ENCODE measurements at places on chromosomes 4 and X.

GRCh38 chr4:105350859-105351490 is 122.9 kb downstream of the PPA2 start:
- DNase-seq = no peak

DNA sequence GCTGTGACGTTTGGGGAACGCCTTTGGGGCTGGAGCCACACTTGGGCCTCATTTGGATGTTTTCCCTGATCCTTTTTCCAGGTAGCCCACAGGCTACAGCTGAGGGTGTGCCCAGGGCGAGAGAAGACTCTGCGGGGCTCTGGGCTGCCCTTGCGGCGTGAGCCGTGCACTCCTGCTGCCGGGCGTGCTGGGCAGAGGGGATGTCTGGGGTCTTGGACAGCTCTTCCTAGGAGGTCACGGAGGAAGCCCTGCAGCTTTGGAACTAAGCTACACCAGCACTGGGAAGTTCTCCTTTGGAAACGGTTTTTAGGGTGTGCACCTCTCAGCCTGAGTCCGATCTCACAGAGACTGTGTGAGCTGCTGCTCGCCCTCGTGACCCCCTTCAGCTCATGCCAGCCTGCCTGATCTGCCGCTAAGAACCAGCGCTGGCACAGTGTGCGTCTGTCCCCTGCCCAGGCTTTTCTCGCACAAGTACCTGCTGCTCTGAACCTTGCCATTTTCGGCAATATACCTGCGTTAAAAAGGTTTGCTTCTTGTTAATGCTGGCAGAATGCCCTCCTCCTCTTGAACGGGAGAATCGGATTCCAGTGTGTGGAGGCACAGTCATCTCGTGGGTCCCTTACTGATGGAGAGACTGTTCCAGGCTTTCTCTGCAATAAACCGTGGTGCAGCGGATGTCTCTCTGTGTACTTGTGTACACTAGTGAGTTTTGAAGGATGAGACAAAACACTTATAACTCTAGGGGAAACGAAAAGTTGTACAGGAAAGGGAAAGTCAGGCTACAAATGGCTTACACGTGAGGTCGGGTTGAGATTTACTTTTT is 14.3 kb downstream of the MSANTD1 start:
- DNase-seq = no peak

DNA sequence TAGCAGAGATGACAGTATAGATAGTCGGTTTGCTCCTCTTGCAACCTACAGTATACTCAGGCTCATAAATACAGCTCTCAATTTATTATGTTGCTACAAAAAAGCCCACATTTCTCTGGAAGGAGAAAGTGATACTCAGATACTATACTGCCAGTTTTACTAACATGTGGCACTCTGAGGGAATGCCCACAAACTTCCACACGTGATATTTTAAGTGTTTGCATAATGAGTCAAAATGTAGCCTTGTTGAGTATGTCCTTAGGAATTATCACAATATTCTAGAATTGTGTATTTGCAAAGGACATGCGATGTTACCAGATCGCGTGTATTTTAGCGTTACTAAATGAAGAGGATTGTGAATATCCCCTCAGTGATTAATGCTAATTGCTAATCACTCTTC is 929.1 kb downstream of the STIM2 start:
- DNase-seq = no peak

GRCh38 chrX:138925330-138925729 is 213.8 kb upstream of the FGF13 start:
- DNase-seq = no peak

- no peak for DNase-seq
Measured at GRCh38 chrX:136694431-136695087, 46.6 kb downstream of the CD40LG start.

GRCh38 chrX:77640702-77641101 is 145.3 kb downstream of the ATRX start:
- DNase-seq = no peak

DNA sequence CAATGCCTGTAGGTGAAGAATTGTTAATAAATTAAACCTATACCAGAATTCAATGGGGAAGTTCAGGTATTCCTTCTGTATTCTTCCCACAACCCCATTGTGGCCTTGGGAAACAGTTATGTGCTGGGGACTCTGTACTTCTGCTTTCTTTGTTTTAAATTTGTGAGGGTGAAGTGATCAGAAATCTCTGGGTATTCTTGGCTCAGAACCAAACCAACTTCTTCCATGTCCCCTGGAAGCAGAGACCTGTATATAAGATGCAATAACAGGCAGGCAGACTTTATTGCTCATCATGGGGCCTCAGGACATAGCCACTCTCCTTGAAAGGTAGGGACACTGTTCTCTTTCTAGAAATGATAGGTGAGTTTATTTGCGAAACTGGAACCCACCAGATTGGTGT is 19.8 kb upstream of the USP27X start:
- DNase-seq = no peak

DNA sequence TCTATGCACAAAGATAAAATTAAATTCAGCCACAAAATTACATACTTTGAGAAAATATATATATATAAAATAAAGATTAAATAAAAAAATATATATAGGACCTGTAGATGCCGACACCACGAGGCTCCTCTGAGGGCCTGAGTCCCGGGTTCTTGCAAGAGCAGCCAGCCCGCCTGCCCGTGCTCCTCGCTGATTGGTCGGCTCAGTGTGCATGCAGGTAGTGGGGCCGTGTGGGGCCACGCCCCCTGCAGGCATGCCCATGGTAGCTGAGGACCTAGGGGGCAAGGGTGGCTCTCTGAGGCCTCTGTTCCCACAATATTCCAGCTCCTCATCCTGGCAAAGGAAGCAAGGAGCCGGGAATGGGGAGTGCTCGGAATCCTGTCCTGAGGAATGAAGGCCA is 80.5 kb upstream of the AMELX start:
- DNase-seq = no peak

DNA sequence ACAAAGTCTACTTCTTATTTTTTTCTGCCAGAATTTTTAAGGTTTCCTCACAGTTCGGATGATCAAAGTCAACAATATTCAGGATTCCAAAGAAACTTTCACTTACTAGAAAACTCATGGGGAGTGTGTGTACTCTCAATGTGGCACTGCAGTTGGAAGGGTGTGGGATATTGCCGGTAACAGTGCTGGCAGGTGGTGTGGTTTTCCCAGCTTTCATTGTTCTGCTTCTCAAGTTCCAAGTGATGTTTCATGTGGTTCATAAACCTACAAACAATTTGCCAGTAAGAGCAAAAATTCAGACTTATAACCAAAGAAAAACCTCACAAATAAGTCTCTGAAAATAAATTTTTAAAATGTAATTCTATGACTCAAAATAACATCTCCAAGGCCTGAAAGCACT is 39.8 kb downstream of the ZNF280C start:
- DNase-seq = no peak

DNA sequence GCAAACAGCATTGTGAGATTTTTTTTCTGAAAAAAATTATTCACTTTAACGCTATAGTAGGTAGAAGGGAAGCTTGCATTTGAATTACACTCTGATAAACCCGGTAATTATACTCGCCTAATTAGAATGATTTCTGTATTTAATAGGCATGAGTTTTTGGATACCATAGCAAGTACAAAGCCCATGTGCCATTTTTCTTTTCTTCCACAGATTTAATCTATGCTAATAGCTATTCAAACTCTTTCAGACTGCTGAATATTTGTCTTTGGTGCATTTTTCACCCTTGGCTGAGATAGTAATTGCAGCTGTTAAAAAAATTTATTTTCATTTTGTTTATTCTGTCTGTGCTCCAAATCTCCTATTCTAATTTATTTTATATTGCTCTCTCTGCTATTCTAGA is 113.0 kb downstream of the EGF start:
- no peak for DNase-seq

- DNase-seq = no peak
Measured at GRCh38 chr4:83237591-83237990, 47.0 kb downstream of the COQ2 start.

DNA sequence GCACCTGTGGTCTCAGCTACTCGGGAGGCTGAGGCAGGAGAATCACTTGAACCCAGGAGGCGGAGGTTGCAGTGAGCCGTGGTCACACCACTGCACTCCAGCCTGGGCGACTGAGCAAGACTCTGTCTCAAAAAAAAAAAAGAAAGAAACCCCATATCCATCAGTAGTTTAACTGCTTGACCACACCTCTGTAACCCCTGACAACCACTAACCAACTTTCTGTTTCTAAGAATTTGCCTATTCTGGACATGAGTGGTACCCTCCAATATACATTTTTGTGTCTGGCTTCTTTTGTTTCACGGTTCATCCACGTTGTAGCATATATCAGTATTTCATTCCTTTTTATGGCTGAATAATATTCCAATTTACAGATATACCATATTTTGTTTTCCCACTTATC is 9.1 kb downstream of the PPAT start:
- DNase-seq = no peak

DNA sequence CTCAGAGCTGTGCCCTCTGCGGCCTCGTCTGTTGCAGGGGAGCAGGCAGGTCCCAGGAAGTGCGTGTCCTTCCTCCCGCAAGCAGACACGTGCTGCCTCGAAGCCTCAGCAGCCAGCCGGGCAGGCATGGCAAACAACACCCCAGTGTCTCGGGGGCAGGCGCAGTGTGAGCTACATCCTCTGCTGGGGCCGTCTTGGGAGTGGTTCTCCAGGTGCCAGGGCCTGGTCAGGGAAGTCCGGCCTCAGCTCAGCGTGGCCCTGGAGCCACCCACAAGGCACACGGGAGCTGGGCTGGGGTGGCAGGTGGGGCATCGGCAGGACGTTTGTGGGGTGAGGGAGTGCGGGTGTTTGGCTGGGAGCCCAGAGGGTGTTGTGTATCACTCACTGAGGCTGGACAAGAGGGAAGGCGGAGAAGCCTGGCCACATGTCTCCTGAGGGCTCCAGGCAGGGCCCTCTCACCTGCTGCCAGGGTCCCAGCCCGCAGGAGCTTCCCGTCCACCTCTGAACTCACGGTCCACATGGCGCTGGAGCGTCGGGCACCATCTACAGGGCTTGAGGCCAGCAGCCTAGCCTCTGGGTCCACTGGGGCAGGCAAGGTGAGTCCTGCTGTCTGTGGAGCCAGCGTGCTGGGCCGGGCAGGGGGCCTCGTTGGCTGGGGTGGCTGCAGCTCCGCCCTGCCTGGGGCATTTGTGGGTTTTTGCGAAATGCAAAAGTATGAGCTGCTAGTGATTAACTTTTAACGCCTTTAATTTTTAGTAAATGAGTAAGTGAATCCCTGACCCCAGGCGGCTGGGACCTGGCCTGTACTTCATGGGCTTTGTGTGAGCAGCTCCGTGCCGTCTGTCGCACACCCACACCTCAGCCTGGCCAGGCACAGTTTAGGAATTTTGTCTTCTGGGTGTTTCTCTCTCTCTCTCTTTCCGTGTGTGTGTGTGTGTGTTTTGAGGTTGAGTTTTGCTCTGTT is 17.3 kb upstream of the UVSSA start:
- no peak for DNase-seq

DNA sequence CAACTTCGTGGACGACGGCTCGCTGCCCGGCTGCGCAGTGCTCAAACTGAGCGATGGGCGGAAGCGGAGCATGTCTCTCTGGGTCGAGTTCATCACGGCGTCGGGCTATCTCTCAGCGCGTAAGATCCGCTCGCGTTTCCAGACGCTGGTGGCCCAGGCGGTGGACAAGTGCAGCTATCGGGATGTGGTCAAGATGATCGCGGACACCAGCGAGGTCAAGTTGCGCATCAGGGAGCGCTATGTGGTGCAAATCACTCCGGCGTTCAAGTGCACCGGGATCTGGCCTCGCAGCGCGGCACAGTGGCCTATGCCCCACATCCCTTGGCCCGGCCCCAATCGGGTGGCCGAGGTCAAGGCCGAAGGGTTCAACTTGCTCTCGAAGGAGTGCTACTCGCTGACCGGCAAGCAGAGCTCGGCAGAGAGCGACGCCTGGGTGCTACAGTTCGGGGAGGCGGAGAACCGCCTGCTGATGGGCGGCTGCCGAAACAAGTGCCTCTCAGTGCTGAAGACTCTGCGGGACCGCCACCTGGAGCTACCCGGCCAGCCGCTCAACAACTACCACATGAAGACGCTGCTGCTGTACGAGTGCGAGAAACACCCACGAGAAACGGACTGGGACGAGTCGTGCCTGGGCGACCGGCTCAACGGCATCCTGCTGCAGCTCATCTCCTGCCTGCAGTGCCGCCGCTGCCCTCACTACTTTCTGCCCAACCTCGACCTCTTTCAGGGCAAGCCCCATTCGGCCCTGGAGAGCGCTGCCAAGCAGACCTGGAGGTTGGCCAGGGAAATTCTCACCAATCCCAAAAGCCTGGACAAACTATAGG is 1.5 kb downstream of the MAB21L2 start:
- DNase-seq = no peak
